ENCODE measurements at places on chromosomes 1 and 21.

DNA sequence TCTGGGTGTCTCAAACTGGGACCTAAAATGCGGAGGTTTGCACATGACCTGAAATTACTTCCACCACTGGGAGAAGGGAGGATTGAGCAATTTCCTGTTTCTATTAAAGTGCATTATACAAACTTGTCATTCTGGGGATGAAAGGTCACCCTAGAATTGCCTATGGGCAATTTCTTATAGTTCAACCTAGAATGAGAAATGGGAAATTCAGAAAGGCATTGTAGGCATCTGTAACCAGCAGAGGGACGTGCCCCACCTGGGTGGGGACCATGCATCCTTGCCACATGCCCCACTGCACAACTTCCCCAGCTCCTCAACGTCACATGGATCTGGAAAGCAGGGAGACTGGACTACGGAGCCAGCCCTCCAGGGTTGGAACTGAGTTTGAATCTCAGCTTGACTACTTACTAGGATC lies 47.0 kb downstream of the MRPL39 start:
- DNase-seq, result no peak

DNA sequence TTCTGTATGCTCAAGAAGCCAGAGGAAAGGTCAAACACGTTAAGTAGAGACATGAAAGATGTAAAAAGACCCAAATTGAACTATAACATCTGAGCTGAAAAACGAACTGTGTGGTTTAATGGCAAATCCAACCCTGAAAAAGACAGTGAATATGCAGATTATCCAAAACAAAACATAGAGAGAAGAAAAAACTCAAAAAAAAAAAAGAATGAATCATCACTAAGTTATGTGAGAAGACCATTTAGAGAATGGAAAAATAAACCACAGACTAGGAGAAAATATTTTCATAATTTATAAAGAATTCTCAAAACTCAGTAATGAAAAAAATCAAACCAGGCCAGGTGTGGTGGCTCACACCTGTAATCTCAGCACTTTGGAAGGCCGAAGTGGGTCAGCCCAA lies 253.3 kb downstream of the PLPP3 start:
- no peak for DNase-seq

DNA sequence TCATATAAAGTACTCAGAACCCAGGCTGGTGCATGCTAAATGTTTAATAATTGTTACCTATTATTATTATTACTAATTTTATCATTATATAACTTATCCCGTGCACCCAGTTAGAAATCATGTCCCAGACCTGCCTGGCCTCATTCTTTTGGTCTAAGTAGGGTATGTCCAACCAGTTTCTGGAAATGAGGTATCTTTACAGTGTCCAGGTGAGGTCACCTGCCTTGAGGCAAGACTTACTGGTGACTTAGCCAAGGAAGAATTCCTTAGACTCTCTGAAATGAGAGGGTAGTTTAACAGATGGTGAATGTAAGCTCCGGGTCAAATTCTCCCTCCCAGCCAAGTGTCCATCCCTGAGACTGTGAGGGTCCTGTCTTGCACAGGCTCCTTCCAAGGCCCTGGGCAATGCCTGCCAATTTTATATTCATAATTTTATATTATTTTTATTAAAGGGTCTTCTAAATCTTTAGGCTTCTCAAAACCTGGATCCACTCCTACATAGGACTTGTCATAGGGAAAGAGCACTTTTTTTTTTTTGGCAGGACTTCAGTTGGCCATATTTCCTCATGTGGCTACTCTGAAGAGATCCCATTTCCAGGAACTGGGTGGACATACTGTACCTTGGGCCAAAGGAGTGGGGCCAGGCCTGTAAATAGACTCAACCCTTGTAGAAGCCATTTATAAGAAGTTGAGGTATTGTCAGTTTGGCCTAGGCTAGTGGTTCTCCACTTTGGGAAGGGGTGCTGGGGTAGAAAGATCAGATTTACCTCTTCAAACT lies 96.7 kb upstream of the KCNA3 start:
- no peak for DNase-seq

- peak; percentile 71 for DNase-seq
Observed at GRCh38 chr1:25858906-25859789, at the start of gene AUNIP. AUNIP (minus strand) TSS chr1:25859457; CDS start chr1:25859357, 100 bp downstream.

GRCh38 chr1:59150577-59151386 lies 146.1 kb upstream of the FGGY start:
- DNase-seq, result peak; percentile 99

- DNase-seq, result no peak
Observed at GRCh38 chr1:33626801-33627200, 154.4 kb downstream of the ZSCAN20 start.

DNA sequence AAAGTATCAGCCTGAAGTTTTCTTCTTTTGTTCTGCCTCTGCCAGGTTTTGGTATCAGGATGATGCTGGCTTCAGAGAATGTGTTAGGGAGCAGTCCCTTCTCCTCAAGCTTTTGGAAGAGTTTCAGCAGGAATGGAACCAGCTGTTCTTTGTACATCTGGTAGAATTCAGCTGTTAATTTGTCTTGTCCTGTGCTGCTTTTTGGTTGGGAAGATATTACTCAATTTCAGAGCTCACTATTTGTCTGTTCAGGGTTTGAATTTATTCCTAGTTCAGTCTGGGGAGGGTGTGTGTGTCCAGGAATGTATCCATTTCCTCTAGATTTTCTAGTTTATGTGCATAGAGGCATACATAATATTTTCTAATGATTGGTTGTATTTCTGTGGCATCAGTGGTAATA lies 12.8 kb downstream of the ZNF678 start:
- no peak for DNase-seq

DNA sequence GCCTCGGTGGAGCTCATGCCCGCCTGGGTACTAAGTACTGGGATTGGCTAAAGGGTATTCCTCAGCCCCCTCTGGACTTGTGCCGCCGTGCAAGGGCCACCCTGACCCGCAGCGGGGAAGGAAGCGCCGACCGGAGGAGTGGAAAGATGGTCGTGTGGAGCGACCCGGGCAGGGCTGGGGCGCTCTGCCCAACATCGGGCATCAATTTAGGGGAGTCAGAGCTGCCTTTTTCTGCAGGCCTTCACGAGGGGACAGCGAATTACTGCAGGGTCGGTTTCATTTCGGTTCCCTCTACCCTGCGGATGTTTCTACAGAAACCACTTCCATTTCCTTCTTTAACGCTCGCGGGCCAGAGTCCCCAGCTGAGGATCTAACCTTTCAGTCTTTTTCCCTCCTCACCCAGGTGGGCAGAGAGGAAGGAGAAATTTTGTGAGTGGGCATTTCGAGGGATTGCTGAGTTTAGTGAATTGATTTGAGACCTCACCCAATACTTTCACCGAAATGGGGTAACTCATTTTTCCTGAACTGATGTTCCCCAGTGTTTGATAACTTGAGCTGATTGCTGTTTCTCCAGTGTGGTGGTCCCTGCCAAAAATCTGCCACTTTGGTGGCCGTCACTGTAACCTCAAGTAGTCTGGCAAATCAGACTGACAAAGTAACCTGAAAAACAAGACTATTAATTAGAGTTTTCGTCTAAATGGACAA lies 1.1 kb downstream of the TOR1AIP1 start:
- DNase-seq, result no peak

DNA sequence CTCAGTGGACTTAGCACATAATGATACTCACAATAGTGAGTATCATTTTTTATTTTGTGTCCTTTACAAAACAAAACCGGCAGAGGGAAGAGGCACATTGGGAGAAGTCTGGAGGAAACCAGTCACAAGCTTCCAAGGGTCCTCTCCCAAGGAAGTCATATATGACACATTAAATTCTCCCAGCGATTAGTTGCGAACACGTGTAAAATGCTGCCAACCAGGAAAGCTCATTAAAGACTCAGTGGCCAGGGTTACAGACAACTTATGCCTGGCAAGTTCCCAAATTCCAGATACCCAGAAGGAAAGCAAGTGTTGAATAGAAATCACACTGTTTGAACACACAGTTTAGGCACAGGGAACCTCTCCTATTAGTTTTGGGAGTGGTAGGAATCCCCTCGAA lies 52.5 kb downstream of the TTC13 start:
- DNase-seq, result no peak

DNA sequence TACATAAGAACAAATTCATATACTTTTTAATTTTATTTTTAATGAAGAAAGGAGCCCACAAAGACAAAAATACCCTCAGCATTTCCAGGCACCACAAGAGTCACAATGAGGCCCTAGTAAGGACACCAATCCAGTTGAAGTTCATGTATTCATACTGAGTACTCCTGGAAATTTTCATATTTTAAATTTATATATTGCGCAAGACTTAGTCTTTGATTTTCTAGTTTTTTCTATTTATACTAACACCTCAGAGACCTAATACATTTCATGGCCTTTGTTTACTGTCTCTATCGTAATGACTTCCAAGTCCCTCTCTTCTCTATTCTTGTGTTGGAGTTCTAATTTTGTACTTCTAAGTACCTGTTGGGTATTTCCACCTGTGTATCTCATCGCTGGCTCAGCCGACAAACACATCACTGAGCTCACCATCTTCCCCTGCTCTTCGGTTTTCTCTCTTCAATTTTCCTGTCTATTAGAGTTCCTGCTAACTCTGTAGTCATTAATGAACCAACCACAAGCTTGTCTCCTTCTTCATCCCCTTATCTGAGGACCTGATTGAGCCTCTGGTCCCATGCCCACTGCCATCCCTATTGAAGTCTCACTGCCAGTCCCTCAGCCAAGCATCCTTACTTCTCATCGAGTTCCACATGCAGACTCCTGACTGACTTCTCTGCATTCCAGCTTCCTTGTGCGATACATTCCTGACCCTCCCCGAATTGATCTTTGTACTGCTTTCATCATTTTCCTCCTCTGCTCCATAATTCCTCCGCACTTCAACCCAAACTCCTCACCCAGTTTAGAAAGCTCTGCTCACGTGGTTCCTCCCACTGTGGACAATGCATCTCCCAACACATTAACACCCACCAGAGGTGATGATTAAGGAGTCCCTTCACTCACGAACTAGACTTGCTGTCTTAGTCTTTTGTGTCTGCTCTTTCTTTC lies 17.3 kb upstream of the IRF2BP2 start:
- DNase-seq, result no peak

- no peak for DNase-seq
Observed at GRCh38 chr21:46465651-46466050, 7.0 kb downstream of the DIP2A start.

Data from fibroblast of skin of left biceps (primary cell).